ENCODE measurements at places on chromosomes 11 and 22.

DNA sequence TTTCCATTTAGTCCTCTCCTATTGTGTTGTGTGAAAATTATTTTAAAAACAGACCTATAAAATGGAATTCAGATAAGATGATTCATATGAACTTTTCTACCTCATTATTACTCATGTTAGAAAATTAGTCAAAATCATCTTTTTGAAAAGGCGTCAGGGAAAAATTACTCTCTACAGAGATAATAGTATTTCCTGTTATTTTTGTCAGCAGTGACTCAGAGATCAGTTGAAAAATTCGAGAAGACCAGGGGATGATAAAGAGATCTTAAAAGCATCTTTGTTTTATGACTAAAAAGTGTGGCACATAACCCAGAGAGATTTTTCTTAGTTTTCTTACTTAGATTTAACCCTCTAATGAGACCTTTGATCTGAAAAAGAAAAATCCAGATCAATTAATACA, 157.9 kb upstream of the CARD18 start:
- H3K36me3 ChIP-seq: no peaks in the 10 kb centered on the region
- no peak overlapping the region for H3K4me3 ChIP-seq
- DNase-seq: no peak
- H3K27ac ChIP-seq: no peak overlapping the region
- H3K27me3 ChIP-seq: no peaks in the 10 kb centered on the region

DNA sequence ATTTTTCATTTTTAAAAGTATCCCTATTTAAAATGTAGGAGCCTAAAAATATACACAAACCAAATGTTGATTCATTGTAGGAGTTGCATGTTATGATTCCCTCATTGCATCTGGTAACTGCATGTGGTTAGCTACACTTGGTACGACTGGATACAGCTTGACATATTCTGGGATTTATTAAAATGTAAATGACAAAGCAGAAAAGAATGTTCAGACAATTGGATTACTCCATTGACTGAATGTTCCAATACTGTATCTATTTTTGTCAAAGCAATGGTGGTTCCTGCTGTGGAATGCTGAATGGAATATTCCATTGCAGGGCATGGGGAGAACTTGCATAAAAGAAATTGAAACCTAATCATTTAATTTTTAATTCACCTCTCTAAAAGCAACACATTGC, 30.8 kb downstream of the BLID start:
- no peak overlapping the region for H3K27ac ChIP-seq
- H3K36me3 ChIP-seq: no peaks in the 10 kb centered on the region
- H3K4me1 ChIP-seq: no peaks in the 10 kb centered on the region
- no peak overlapping the region for H3K4me3 ChIP-seq

GRCh38 chr11:121467965-121468364, 15.2 kb upstream of the SORL1-AS1 start:
- H3K4me1 ChIP-seq: peaks cover 69% of the 10 kb centered on the region
- H3K27ac ChIP-seq: peak overlapping the region; percentile 68
- peak; percentile 82 for DNase-seq
- peaks cover 36% of the 10 kb centered on the region for H3K36me3 ChIP-seq

- H3K27me3 ChIP-seq: no peaks in the 10 kb centered on the region
- peak overlapping the region; percentile 47 for H3K27ac ChIP-seq
- no peaks in the 10 kb centered on the region for H3K36me3 ChIP-seq
- DNase-seq: peak; percentile 92
- peak overlapping the region; percentile 43 for H3K4me3 ChIP-seq
- peaks cover 39% of the 10 kb centered on the region for H3K4me1 ChIP-seq
Observed at GRCh38 chr22:30221121-30221992, 25.2 kb downstream of the LIF start.

DNA sequence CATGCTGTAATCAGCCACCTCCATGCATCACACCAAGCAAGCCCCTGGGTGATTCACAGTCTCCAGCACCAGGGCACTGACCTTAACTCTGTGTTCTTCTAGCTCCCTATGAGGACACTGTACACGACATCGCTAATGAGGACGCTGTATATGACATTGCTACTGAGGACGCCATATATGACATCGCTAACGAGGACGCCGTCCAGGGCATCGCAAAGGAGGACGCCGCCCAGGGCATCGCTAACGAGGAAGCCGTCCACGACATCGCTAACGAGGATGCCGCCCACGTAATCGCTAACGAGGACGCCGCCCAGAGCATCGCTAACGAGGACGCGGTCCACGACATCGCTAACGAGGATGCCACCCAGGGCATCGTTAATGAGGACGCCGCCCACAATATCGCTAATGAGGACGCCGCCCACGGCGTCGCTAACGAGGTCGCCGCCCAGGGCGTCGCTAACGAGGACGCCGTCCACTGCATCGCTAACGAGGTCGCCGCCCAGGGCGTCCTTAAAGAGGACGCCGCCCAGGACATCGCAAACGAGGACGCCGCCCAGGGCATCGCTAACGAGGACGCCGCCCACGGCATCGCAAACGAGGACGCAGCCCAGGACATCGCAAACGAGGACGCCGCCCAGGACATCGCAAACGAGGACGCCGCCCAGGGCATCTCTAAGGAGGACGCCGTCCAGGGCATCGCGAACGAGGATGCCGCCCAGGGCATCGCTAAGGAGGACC, 34.5 kb upstream of the DGCR6L start:
- H3K36me3 ChIP-seq: no peaks in the 10 kb centered on the region
- H3K4me1 ChIP-seq: no peaks in the 10 kb centered on the region
- H3K27me3 ChIP-seq: no peaks in the 10 kb centered on the region
- no peak overlapping the region for H3K27ac ChIP-seq

- H3K4me3 ChIP-seq: no peak overlapping the region
- no peaks in the 10 kb centered on the region for H3K4me1 ChIP-seq
- DNase-seq: no peak
- H3K36me3 ChIP-seq: no peaks in the 10 kb centered on the region
Observed at GRCh38 chr22:39227542-39228272, 17.1 kb downstream of the PDGFB start.

DNA sequence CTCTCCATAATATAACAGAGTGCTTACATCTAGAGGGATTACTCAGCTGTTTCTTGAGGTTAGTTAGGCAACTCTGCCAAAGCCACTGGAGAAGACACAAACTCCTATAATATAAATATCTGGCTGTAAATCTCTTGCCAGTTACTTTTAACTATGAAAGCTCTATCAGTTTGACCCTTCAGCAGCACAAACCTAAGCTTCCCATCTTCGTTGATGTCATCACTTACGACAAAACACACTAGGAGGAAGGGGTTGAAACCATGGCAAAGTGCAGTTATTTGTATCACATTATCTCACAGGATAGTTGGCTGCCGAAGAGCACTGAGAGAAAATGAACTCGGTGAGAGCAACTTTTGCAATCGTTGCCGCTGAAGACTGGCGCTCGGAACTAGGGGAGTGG, 922.1 kb downstream of the OPCML start:
- no peak overlapping the region for H3K27ac ChIP-seq
- H3K27me3 ChIP-seq: no peaks in the 10 kb centered on the region
- no peak overlapping the region for H3K4me3 ChIP-seq
- H3K36me3 ChIP-seq: no peaks in the 10 kb centered on the region

GRCh38 chr11:12803086-12803826, 129.0 kb downstream of the TEAD1 start:
- no peak overlapping the region for H3K27ac ChIP-seq
- peaks cover 22% of the 10 kb centered on the region for H3K27me3 ChIP-seq
- no peak overlapping the region for H3K4me3 ChIP-seq
- no peaks in the 10 kb centered on the region for H3K36me3 ChIP-seq

- peaks cover 3% of the 10 kb centered on the region for H3K4me1 ChIP-seq
- no peaks in the 10 kb centered on the region for H3K27me3 ChIP-seq
- no peaks in the 10 kb centered on the region for H3K36me3 ChIP-seq
Observed at GRCh38 chr11:6351782-6352382, 31.6 kb upstream of the CAVIN3 start.

- H3K27me3 ChIP-seq: no peaks in the 10 kb centered on the region
- no peak overlapping the region for H3K4me3 ChIP-seq
- no peaks in the 10 kb centered on the region for H3K36me3 ChIP-seq
- H3K27ac ChIP-seq: no peak overlapping the region
- no peak for DNase-seq
Observed at GRCh38 chr11:16815047-16815767, 76.8 kb downstream of the C11orf58 start.

DNA sequence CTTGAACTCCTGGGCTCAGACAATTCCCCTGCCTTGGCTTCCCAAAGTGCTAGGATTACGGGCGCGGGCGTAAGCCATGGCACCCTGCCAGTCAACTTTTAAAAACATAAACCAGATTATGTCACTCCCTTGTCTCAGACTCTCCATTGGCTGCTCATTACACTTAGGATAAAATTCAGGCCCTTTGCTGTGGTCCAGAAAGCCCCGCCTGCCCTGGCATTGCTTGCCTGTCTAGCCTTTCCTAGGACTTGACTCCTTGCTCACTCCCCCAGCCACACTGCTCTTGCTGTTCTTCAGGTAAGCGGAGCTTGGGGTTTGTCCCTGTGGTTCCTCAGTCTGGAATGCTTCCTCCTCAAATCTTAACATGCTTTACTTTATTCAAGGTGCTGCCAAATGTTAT, 30.5 kb downstream of the DIXDC1 start:
- no peaks in the 10 kb centered on the region for H3K27me3 ChIP-seq
- DNase-seq: no peak
- no peak overlapping the region for H3K4me3 ChIP-seq

GRCh38 chr22:31211482-31211861, 626 bp upstream of the LIMK2 start:
- no peak for DNase-seq
- H3K27me3 ChIP-seq: no peaks in the 10 kb centered on the region
- peak overlapping the region; percentile 79 for H3K4me3 ChIP-seq
- peaks cover 5% of the 10 kb centered on the region for H3K36me3 ChIP-seq
- peaks cover 57% of the 10 kb centered on the region for H3K4me1 ChIP-seq
- peak overlapping the region; percentile 80 for H3K27ac ChIP-seq

- H3K4me1 ChIP-seq: no peaks in the 10 kb centered on the region
- H3K27ac ChIP-seq: no peak overlapping the region
- no peak for DNase-seq
- H3K36me3 ChIP-seq: no peaks in the 10 kb centered on the region
- H3K27me3 ChIP-seq: peaks cover 3% of the 10 kb centered on the region
Observed at GRCh38 chr11:102196816-102197215, 86.6 kb downstream of the YAP1 start.

DNA sequence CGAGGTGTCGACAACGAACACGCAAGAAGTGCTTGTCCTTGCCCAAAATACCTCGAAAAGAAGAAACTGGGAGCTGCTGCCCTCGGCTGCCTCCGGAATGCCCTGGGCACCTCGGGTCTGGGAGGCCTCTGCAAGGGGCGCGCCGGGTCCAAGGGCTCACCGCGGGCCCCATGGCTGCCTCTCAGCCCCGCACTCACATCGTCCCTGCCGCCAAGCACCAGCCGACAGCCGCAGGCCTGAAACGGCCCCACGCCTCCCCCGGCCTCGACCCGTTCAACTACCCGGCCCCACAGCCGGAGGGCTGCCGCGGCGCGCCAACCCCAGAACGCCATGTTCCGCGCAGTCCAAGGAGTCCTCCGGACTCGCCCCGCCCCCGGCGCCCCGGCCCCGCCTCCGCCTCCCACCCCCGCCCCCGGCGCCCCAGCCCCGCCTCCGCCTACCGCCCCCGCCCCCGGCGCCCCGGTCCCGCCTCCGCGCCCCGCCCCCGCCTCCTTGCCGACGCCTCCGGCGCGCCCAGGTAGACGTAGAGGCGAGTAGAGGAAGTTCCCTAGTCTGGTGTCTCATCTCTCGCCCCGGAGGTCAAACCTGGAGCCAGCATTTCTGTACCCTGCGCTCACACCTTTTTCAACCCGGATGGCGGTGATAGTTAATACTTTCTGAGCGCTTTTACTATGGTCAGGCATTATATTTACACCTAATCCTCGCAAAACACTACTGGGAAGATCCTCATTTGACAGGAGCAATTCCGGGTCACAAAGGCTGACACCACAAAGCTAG, at the start of gene SIRT3:
TSS of gene SIRT3 (minus strand) at position 346 of the 777 bp plus-strand sequence. CDS start at position 332, 14 bp downstream.
- H3K27ac ChIP-seq: peak within 1 kb of the TSS; percentile 99
- DNase-seq: peak; percentile 80
- peak within 1 kb of the TSS; percentile 92 for H3K4me3 ChIP-seq
- H3K27me3 ChIP-seq: no peaks in the 10 kb centered on the region
- H3K4me1 ChIP-seq: peaks cover 25% of the 10 kb centered on the region
- peaks cover 20% of the 10 kb centered on the region for H3K36me3 ChIP-seq

- H3K4me1 ChIP-seq: peaks cover 6% of the 10 kb centered on the region
- H3K4me3 ChIP-seq: no peak overlapping the region
- H3K36me3 ChIP-seq: no peaks in the 10 kb centered on the region
- H3K27ac ChIP-seq: no peak overlapping the region
- DNase-seq: no peak
Observed at GRCh38 chr11:104663190-104664140, 234.8 kb downstream of the CASP12 start.

DNA sequence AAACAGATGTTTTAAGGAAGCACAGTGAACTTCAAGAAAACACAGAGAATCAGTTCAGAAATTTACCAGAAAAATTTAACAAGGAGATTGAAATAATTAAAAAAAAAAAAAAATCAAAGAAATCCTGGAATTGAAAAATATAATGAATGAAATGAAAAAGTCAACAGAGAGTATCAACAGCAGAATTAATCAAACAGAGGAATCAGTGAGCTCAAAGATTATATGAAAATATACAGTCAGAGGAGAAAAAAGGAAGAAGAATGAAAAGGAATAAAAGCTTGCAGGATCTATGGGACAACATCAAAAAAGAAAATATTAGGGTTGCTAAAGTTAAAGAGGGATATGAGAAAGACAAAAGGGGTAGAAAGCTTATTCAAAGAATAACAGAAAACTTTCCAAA, 82.3 kb downstream of the XRRA1 start:
- no peak for DNase-seq
- no peaks in the 10 kb centered on the region for H3K27me3 ChIP-seq
- H3K36me3 ChIP-seq: peaks cover 51% of the 10 kb centered on the region
- H3K4me3 ChIP-seq: no peak overlapping the region

GRCh38 chr11:86571273-86571948, 101.0 kb downstream of the ME3 start:
- no peaks in the 10 kb centered on the region for H3K36me3 ChIP-seq
- no peak overlapping the region for H3K4me3 ChIP-seq
- no peak overlapping the region for H3K27ac ChIP-seq
- DNase-seq: no peak
- H3K4me1 ChIP-seq: no peaks in the 10 kb centered on the region

GRCh38 chr22:20807315-20807752, 33.4 kb downstream of the SERPIND1 start:
- H3K27ac ChIP-seq: no peak overlapping the region
- no peak for DNase-seq
- H3K27me3 ChIP-seq: no peaks in the 10 kb centered on the region
- no peak overlapping the region for H3K4me3 ChIP-seq

- H3K27me3 ChIP-seq: no peaks in the 10 kb centered on the region
- no peak for DNase-seq
- H3K4me3 ChIP-seq: no peak overlapping the region
- H3K4me1 ChIP-seq: no peaks in the 10 kb centered on the region
Observed at GRCh38 chr22:24128631-24129262, 52.5 kb upstream of the SUSD2 start.

DNA sequence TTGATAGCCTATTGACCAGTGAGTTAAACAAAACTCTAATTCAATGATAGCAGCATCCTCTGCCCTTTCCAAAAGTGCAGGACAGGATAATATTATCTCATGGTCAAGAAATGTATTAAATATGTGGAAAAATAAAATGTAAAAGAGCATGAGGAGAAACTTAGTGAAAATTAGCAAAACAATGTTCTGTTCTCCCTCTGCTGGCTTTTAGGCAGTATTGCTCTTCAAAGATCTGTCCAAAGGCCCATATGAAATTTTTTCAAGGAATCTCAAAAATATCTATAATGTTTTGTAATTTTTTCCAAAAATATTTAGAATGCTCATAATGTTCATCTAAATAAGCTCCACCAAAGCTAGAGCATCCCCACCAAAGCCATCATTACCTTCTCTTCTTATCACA, 8.3 kb upstream of the ARL14EP start:
- no peak for DNase-seq
- no peaks in the 10 kb centered on the region for H3K36me3 ChIP-seq
- no peaks in the 10 kb centered on the region for H3K4me1 ChIP-seq
- peaks cover 20% of the 10 kb centered on the region for H3K27me3 ChIP-seq
- H3K27ac ChIP-seq: no peak overlapping the region

Data from CD4-positive, CD25-positive, alpha-beta regulatory T cell (primary cell).